ENCODE measurements at places on chromosomes 2 and 18. TPM values are rescaled to one million over a fixed set of nuclear protein-coding genes. Genes with fewer than 3 reads are reported as not detected.

Gene NEURL3
- total RNA-seq, result 0.68 TPM

Gene MYCN
- total RNA-seq, result 1.8 TPM

Gene NCK2
- 42.0 TPM for total RNA-seq

Gene DYNC1I2
- total RNA-seq, result 174 TPM

Gene TOGARAM2
- not detected for total RNA-seq
